Left renal pelvis (tissue), 4 donors: ENCODE measurements at places on chromosomes 16 and 17.

GRCh38 chr16:80788027-80788426, 16.4 kb downstream of the CDYL2 start:
- DNase-seq: no peak

DNA sequence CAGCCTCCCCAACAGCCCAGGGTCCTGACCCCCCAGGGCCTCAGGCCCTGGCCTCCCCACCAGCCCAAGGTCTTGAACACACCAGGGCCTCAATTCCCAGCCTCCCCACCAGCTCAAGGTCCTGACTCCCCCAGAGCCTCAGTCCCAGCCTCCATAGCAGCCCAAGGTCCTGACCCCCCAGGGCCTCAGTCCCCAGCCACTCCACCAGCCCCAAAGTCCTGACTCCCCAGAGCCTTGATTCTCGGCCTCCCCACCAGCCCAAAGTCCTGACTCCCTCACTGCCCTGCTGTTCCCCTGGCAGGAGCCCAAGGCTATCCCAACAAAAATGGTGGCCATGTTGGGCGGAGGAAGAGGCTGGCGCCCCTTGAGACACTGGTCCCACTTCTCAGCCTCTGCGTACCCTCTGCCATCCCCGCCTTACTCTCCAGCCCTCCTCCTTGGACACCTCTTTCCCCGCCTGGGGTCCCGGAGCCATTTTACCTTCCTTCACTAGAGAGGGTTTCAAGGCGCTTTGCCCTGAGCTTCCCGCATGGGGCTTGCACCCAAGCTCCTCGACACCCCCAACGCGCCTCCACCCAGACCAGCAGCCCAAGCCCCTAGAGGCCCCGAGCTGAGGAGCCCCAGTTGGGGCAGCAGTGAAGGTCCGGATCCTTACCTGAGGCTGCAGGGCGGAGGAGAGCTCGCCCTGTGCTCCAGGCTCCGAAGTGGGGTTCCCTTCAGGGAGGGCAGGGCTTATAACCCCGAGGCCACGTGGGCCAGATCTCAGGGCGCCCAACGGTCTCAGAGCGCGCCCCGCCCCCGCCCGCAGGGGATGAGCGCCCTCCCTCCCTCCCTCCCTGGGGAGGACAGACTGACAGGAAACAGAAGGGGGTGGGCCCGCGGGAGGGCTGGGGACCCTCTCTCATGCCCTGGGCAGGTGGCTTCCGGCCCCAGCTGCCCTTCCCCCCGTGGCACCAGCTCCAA, 3.5 kb upstream of the TSPOAP1 start:
- DNase-seq: no peak

GRCh38 chr16:87201052-87201451, 116.1 kb downstream of the C16orf95 start:
- DNase-seq: no peak

GRCh38 chr17:29664743-29665480, 42.2 kb upstream of the CORO6 start:
- no peak for DNase-seq

DNA sequence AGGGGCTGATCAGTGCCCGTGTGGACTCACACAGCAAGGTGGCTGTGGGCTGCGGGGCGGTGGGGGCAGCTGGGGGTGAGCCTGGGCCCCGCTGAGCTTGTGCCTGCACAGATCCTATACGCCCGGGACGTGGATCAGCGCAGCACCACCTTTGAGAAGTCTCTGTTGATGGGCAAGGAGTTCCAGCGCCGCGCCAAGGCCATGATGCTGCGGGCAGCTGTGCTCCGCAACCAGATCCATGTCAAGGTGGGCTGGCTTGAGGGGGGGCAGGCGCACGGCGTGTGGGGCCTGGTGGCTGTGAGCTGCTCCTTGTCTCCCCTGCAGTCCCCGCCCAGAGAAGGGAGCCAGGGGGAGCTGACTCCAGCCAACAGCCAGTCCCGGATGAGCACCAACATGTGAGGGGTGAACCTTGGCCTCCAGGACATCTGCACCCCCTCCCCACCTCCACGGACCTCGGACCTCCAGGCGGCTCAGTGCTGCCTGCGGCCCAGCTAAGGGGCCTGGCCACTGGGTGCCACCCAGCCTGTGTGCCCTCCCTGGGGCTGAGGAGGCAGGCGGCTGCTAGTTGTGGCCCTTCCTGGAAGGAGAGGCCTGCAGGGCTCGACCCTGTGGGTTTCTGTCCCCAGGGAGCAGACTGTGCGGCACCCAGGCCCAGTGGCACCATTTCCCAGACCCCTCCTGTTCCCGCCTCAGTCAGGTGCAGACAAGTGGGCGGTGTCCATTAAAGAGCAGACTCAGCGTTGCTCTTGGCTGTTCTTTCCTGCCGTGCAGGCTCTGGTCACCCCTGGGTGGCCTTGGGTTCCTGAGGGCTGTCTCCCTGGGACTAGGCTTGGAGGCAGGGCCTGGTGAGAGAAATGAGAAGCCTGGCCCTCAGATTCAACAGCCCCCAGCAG, 5.3 kb downstream of the GPS1 start:
- no peak for DNase-seq

DNA sequence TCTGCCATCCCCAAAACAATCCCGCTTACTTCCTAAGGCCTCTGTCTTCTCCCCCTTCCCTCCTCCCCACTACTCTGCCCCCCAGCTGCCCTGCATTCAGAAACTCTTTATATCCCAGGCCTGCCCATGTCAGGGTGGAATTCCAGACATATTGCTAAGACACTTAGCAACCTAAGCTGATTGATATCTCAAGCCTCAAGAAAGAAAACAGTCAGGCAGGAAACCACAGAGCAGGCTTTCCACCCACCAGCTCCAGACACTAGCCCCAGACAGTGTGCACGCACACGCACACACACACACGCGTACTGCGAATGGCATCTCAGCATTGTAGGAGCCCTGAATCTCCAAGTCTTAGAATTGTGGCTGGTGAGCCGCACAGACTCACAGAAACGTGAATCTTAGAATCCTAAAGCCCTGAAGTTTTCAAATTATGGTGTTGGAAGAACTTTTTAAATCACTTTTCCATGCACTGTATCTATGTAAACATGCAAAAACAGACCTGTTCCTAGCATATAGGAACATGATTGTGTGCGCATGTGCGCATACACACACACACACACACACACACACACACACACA, 8.8 kb upstream of the LPCAT2 start:
- DNase-seq: no peak

GRCh38 chr16:23608194-23608593, 12.1 kb upstream of the NDUFAB1 start:
- no peak for DNase-seq

- DNase-seq: no peak
Measured at GRCh38 chr17:34051046-34051445, 204.0 kb upstream of the CCL2 start.

GRCh38 chr17:77504652-77505155, 363.9 kb downstream of the SEC14L1 start:
- DNase-seq: no peak

GRCh38 chr17:73802314-73802713, 158.1 kb upstream of the SDK2 start:
- no peak for DNase-seq

- no peak for DNase-seq
Measured at GRCh38 chr16:69523566-69524305, 42.0 kb upstream of the NFAT5 start.

- no peak for DNase-seq
Measured at GRCh38 chr16:66935314-66936011, at the start of gene CES2. Gene CES2, plus strand, starts transcription at chr16:66935516. Its CDS starts 120 bp downstream, at chr16:66935636.
